ENCODE measurements at places on chromosomes 2 and 18.

- DNase-seq, result no peak
Observed at GRCh38 chr2:204505946-204506345, 39.3 kb upstream of the PARD3B start.

- no peak for DNase-seq
Observed at GRCh38 chr18:62537946-62538345, 15.1 kb downstream of the ZCCHC2 start.

DNA sequence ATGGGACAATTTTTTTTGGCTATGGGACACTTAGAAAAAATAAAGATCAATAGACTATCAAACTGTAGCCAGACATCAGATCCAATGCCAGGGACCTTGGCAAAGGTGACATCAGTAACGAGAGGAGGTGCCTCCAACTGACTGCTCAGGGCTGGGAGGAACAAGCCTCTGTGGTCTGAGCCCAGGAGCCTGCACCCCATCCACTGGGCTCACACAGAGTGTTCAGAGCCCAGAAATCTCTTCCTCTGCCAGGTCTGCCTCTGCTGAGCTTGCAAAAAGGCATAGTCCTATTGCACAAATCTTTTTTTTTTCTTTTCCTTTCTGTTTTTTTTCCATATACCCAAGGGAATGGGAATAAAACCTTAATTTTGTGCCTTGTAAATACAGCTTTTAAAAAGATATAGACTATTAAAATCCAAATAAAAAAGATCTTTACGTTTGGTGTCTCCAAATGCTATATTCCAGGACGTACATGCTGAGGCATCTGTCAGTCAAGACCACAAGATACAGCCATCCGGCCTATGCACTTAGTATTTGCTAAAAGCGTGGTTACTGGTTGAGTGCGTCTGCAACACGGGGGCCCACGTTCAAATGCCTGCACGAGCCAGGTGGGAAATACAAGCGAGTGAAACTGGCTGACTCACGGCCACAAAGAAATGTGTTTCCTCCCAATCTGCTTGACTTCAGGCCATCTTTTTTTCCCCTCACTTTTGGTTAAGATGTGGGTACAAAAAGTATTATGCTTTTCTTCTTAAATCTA, 7.8 kb upstream of the ARHGAP25 start:
- DNase-seq, result no peak

DNA sequence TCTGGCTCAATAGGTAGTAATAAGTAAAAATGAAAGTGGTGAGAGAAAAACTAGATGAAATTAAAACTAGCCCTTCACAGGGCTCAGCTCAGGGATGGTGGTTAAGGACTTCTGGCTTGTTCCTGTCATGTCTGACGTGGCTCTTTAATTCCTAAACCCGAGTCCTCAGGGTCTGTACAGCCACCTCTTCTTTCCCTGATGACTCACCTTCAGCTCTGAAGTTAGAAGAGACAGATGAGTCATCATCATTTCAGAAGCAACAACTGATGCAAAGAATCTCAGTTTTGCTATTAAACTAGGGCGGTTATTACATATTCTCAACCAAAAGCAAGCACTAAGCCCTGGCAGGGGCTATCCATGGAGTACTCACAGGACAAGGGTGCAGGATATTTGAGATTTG, 24.0 kb upstream of the ITGB6 start:
- DNase-seq, result peak; percentile 84

DNA sequence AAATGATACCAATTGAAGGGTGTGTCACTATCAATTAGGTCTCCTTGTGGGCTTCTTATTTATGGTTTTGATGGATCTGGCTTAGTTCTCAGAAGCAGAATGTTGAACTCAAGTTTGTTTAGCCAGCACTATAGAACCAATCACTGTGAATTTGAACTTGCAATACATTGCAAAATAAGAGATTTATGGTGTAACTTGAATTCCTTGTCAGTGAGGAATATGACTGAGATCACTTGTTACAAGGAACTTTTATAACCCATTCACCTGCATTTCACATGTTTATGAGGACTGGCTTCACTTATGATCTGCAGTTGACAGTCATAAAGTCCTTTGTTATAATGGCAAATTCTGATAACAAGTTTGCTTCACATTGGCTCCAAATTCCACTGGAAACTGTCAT, 9.8 kb downstream of the GATA6 start:
- no peak for DNase-seq

DNA sequence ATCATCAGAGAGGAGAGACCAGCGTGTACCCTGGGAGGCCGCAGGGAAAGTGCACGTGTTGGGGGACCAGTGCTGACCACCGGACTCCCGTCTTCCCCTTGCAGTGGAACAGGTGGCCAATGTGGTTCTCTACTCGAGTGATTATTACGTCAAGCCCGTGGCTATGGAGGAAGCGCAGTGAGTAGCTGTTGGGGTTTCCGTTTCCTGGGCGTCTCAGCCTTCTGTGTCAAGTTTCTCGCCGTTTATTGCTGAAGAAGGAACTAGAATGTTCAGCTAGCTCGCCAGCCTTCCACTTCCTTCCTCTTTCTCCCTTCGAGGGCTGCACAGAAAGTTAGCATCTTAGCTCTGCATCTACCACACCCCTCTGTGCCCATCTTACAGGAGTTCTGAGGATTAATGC, 22.8 kb upstream of the DGKD start:
- DNase-seq, result no peak

DNA sequence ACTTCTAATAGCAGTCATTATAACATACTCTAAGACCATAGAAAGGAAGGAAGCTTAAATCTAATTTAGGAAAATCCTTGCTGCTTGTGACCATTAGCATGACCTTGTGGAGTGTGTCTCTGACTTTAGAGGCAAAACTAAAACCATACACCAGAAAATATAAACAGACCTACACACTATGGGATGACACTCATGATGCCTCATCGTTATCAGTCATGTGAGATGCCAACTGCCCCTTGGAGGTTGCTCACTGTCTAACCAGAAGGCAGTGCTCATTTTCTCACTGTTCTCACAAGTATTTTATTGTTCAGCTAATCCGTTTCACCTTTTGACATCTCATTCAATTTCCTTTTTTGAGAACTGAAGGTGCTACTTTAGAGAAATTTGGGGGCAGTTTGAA, 376.9 kb downstream of the RND3 start:
- DNase-seq, result no peak

- no peak for DNase-seq
Observed at GRCh38 chr2:100146657-100146960, 4.2 kb upstream of the AFF3 start.

GRCh38 chr2:207663870-207664545, 38.8 kb upstream of the METTL21A start:
- no peak for DNase-seq

DNA sequence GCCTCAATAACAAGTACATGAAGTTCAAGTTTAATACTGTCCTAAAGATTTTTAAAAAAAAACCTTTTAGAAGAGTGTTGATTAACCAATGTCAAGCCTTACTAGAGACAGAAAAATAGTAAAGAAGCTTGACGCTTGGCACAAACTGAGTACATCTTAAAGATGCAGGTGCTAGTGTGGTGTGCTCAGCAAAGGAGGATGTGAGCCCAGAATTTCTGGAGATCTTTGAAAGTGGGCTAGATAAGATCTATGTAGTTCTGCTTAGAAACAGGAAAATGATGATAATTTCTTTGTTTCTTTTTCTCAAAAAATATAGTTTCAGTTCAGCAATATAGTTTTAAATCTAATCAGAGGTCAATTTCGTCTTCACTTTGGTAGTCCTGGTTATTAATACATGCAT, 118.3 kb upstream of the KLHL14 start:
- DNase-seq, result no peak

DNA sequence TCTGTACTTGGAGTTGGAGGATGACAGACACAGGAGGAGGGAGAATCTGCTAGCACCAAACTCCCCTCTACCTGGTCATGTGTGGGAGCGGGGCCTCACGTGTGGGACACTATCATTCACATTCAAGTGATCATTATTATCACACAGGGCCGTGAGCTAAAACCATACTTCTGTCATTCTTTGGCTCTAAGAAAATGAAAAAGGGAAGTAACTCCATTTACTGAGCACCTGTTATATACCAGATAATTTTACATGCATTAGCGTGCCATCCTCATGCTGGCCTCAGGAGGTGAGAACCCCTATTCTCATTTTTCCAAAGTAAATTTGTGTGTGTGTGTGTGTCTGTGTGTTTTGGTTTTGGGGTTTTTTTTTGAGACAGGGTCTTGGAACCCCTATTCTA, 150.1 kb downstream of the GLI2 start:
- DNase-seq, result no peak

DNA sequence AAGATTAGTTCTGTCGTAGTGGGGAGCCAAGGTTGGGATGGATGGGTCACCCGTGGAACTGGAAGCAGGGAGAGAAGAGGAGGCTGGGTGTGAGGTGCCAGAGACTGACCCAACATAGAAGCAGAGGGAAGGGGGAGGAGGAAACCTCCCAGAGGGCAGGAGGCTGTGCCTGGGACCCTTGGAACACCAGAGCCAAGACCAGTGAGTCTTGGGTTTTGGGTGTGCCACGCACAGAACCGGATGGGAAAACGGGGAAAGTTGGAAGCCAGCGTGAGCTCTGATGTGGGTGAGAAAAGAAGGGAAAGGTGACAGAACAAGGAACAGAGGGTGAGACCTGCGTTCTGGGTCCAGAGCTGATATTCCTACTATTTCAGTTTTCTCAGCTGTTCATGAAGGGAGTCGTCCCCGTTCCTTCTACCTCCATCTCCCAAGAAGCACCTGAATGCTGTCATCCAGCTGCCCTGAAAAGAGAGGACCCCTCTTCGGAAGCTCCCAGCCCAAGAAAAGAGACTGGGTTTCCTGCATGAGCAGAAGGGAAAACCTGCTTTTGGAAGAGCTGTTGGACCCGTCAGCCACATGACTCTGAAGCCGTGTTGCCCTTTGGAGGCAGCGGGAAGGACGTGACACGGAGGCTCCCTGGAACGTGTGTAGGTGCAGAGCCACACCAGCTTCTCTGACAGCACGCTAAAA, 250.1 kb downstream of the NDUFA10 start:
- DNase-seq, result no peak

GRCh38 chr2:182941919-182942318, 75.5 kb upstream of the FRZB start:
- DNase-seq, result no peak

GRCh38 chr2:186205254-186205911, 280.7 kb upstream of the ZC3H15 start:
- no peak for DNase-seq

- DNase-seq, result no peak
Observed at GRCh38 chr18:55579501-55580270, 8.3 kb downstream of the TCF4 start.

DNA sequence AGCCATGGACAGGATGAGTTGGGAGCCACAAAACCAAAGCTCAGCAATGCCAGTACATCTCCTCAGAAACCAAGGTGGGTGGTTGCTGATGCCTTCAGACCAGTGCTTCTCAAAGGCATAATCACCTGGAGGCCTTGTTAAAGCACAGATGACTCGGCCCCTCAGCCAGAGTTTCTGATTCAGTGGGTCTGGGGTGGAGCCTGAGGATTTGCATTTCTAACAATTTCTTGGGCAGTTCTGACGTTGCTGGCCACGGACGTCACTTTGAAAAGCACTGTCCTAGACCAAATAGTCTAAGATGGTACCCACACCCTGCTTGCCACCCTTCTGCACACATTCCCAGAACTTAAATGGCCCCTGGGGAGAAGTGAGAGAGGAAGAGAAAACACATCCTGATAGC, 24.1 kb upstream of the CDH2 start:
- DNase-seq, result no peak

DNA sequence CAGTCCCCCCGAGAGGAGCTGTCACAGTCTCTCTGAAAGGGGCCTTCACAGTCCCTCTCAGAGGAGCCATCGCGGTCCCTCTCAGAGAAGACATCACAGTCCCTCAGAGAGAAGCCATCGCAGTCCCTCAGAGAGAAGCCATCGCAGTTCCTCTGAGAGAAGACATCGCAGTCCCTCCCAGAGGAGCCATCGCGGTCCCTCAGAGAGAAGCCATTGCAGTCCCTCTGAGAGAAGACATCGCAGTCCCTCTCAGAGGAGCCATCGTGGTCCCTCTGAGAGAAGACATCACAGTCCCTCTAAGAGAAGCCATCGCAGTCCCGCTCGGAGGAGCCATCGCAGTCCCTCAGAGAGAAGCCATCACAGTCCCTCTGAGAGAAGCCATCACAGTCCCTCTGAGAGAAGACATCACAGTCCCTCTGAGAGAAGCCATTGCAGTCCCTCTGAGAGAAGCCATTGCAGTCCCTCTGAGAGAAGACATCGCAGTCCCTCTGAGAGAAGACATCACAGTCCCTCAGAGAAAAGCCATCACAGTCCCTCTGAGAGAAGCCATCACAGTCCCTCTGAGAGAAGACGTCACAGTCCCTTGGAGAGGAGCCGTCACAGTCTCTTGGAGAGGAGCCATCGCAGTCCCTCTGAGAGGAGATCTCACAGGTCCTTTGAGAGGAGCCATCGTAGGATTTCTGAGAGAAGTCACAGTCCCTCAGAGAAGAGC, 1.3 kb upstream of the ZNF512 start:
- DNase-seq, result no peak

DNA sequence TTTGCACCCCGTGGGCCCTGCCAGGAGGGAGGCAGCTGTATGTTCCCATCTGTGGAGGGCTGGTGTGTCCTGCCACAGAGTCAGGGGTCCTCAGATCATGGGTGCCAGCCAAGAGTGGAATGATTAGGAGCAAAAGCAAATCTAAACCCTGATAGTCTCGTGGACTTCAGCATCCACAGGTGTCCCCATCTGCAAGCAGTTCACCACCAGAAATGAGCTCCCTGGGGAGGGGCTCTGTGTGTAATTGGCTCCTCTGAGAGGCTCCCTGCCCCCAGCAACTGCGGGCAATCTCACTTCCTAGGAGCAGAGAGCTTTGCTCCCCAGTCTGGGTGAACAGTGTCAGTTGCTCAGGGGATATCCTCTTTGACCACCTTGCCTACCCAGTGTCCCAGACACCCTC, 78.1 kb downstream of the HNRNPLL start:
- no peak for DNase-seq

DNA sequence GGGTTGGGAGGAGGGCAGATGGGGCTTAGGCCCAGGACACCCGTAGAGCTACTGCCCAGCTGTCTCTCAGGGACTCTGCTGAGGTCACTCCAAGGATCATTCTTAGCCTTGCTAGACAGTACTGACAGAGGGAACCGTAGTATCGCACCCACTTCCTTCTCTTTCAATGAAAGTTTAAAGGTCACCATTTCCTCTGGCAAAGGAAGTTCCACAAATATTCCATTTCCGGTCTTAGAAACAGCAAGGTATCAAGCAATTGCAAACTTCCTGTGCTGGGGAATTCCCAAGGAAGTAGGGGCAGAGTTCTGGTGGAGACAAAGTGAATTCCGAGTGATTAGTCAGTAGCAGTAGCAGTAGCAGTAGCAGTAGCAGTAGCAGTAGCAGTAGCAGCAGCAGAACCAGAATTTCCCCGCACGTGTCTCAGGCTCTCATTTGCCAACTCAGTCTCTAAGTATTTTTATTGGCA, 24.7 kb downstream of the IL1B start:
- DNase-seq, result no peak

- DNase-seq, result no peak
Observed at GRCh38 chr2:159790323-159790722, 7.7 kb downstream of the CD302 start.

- no peak for DNase-seq
Observed at GRCh38 chr18:79790996-79791972, 6.5 kb upstream of the KCNG2 start.

- peak; percentile 16 for DNase-seq
Observed at GRCh38 chr2:25309402-25309801, 32.3 kb downstream of the DNMT3A start.

Data from HCT116 (cell line).